ENCODE measurements at places on chromosomes 6 and 20.

GRCh38 chr6:79513111-79513510, 24.1 kb downstream of the LCA5 start:
- DNase-seq, result no peak

- no peak for DNase-seq
These were observed 36.5 kb downstream of the WDR27 start for GRCh38 chr6:169665289-169665688.

DNA sequence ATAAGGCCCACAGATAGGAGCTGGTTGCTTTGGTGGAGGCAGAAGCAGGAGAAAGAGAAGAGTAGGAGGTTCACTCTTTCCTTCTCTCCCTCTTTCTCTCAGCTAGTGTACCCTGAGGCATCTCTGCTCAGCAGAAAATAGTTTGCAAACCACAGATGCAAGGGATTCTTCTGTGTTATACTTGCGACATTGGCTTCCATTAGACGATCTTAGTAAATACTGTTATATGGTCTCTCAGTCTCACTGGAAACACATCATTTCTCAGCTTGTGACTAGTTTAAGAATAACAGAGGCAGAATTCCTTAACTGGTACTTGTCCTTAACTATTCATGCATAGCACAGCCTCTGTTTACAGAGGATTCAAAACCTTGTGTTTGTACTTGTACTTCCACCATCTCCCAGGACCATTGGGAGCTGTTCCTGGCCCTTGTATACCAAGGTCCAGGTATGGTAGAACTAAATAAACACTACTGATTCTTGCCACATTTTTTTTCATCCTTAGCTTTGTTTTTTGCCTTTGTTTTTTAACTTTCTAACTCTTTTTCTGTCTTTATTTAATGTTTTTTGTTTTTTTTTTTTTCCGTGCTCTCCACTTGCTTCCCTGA, 218.2 kb downstream of the OTOR start:
- DNase-seq, result no peak

DNA sequence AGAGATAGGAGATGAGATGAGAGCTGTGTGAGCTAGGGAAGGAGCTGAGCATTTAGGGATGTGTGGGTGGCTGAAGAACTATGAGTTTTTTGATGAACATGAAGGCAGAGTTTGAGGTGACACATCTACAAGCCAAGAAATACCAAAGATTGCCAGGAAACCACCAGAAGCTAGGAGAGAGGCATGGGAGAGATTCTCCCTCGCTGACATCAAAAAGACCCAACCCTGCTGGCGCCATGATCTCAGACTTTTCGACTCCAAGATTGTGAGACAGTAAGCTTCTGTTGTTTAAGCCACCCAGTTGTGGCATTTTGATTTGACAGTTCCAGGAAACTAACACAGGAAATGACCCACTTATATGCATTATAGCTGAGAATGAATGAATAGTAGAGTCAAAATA, 790.9 kb downstream of the TFAP2A start:
- DNase-seq, result no peak

- DNase-seq, result no peak
These were observed 192.6 kb downstream of the NRN1 start for GRCh38 chr6:5814116-5814515.

DNA sequence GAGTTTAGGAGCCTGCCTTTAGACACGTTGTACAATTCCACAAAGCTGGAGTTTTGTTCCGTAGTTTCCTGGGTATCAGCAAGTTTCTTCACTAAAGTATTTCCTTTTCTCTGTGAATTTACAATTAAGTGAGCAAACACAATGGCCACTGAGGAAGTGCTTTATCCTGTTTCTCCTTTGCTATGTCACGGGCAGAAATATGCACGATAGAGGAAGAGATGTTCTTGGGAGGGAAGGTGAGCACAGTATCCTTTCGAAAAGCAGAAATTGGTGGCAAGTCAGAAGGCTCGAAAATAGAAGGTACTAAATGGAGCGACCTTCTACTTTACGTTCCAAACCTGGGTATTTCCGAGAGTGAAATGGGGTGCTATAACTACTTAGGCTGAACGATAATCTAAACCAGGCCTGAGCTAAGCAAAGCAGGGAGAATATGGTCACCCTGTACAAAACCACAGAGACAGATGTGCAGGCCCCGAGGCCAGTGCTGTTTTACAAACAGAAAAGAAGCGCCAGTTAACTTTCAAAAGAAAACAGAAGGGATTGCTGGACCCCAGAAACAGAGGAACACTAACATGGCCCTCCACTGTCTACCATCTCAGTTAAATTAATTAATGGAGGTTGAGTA, 259.6 kb downstream of the TBC1D7 start:
- DNase-seq, result no peak

GRCh38 chr20:38831995-38832620, 26.6 kb downstream of the PPP1R16B start:
- no peak for DNase-seq

- no peak for DNase-seq
These were observed 7.6 kb downstream of the GSS start for GRCh38 chr20:34948030-34948429.

DNA sequence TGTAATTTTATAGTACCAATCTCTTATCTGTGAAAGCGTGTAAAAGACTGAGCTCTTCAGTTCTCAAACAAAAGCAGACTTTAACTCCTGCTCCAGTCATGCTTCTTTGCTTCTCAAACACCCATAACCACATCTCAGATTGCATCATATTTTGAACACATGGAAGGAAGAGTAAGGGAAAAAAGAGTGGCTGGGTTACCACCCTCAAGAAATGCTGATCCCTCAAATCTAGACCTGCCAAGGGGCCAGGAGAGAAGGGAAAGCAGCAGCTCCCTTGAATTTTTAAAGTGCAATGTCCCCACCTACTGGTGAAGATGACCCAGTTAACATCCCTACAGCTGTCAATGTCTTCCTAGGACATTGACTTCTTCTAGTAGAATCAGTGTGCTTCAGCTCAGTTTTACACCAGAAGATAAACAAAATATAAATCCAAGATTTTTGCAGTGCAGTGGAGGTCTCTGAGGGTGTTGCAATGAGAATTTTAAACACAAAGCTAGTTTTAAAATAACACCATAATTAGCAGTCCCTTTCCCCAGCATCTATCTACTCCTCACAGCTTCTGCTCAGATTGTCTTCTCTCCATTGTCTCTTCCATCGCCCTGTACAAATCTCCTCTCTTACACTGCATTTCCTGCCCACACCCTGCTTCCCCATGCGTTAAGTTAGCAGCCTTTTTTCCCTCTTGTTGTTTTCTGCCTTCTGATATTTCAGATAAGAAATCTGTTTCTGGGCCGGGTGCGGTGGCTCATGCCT, 22.6 kb upstream of the HLA-DQB2 start:
- no peak for DNase-seq

All from effector memory CD4-positive, alpha-beta T cell (primary cell).